ENCODE measurements at places on chromosomes 3 and 15.

GRCh38 chr3:178203165-178203564, 333.1 kb upstream of the KCNMB2 start:
- no peak for DNase-seq

GRCh38 chr15:62050115-62050514, 10.1 kb downstream of the VPS13C start:
- DNase-seq: no peak

DNA sequence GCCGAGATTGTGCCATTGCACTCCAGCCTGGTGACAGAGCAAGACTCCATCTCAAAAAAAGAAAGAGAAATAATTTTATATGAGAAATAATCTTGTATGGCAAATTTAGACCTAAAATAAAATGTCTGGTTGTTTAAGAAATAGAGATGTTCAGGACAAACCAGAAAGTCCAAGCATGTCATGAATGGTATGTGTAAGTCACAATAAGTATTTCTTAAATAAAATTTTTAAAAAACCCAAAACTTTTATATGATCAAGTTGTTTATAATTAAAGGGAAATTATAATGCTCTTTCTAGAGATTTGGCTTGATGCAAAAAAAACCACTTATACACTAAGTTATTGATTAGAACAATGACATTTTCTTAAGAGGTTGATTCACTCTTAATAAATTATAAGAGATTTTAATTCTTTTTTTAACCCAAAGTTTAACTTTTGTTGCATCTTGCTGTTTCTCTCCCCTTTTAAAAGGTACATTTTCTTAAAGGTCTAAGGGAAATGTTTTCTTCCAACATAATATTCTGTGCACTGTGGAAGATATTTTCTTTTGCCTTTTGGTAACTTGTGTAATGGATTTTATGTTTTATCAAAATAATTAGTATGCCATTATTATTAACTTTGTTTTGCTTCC, 105.7 kb downstream of the RTP4 start:
- DNase-seq: no peak

- DNase-seq: no peak
These were observed 89.9 kb downstream of the RBMS3 start for GRCh38 chr3:29370476-29371420.

DNA sequence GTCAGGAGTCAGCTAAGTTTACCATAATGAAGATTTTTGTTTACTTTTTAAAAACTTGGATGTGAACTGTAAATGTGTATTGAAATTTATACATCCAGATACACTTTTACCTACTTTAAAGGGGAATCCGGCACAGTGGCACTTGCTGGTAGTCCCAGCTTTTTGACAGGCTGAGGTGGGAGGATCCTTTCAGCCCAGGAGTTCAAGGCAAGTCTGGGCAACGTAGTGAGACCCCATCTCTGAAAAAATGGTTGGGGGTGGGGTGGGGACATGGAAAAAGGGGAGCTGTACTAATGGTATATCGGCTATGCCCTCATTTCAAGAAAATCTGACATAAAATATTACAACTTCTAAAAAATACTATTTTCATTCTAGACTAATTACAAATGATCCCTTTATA, 95.8 kb upstream of the CGNL1 start:
- no peak for DNase-seq

DNA sequence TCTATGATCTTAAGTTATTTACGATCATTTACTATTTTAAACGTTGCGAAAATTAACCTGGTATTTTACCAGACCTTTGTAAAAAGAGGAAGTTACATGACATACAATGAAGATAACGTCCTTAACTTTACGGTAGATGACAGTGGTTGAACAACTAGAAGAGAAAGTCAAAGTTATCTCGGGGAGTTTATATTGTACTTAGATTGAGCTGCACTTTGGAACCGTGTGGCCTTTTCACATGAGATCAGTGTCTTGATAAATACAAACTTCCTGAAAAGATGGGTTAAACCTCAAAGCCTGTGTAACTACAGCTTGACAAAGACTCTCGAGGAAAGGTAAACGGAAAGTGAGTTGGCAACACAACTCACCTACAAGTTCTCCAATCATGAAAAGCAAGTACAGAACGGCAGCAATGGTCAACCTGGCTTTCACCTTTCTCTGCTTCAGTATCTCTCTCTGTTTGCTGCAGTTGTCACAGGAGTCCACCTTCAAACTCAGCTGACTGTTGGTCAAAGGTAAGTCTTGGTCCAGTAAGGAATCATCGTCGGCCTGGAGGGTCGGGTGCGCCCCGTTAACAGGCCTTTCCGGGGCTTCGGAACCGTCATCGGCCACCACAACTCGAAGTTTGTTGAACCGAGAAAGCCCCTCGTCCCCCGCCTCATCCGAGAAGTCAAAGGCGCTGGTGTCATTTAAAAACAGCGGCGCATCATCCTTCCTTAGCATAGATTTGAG, 793 bp downstream of the SLC30A4 start:
- DNase-seq: no peak

- no peak for DNase-seq
These were observed 13.0 kb downstream of the C3orf18 start for GRCh38 chr3:50554553-50554952.

DNA sequence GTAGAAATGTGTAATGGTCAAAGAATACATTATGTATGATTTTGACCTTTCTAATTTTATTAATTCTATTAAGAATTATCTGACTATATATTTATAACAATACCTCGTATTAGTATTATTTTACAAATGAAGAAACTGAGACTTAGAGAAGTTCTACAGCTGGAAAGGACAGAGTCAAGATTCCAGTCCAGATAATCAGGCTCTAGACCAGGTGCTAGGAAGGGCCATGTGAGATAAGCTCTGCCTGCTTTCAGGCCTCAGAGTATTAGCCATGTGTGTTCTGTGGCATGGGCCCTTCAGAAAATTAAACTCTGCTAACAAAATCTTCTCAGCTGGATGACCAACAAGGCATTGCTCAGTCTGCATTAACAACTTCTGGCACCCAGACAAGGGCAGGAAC, 87.5 kb downstream of the CD200R1L start:
- DNase-seq: no peak

- no peak for DNase-seq
These were observed 262.6 kb downstream of the MECOM start for GRCh38 chr3:169400874-169401273.

DNA sequence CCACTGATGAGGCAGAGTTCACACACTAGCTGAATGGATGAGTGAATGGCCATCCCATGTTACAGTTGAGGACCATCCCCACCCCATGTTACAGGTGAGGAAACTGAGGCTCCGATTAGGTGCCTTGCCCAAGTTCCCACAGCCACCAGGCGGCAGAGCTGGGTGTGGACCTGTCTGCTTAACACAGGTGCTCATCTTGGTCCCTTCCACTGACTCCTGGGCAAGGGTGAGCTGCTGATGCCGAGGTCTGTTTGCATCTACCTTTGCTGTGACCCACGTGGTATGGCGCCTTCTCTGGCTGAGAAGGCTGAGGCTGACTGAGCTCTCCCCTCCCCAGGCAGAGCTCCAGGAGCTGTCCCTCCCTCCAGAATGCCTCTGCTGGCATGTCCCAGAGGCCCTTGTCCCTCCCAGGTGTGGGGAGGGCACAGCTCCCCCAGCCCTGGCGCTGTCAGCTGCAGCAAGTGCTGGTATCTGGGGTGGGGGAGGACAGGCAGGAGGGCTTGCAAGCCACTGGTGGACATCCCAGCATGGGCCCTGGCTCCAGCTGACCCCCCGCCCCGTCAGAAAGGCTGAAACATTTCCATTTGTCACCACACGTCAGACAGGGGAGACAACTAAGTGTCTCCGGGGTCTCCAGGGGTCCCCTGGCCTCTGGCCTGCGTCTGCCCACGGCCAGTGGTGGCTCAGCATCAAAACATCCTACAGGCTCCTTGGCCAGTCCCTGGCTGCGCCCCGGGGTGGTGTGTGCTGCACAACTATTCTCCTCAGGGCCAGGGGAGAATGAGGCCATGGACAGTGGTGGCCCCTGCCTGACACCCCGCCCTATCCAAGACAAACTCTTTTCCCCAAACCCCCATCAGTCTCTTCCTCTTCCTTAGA, 105.4 kb downstream of the ADCY5 start:
- DNase-seq: no peak

- DNase-seq: no peak
These were observed 43.7 kb upstream of the ATP2C1 start for GRCh38 chr3:130850044-130850797.

DNA sequence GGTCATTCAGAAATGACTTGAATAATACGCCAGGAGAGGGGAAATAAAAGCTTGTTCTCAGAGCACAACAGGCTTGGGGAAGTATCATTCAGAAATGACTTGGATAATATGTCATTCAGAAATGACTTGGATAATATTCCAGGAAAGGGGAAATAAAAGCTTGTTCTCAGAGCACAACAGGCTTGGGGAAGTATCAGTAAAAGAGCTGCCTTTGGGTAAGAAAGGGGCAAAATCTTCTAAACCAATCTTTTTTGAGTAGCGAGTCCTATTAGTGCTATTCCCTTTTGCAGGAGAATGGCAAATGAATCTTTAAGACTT, 20.9 kb downstream of the GABRR3 start:
- no peak for DNase-seq

DNA sequence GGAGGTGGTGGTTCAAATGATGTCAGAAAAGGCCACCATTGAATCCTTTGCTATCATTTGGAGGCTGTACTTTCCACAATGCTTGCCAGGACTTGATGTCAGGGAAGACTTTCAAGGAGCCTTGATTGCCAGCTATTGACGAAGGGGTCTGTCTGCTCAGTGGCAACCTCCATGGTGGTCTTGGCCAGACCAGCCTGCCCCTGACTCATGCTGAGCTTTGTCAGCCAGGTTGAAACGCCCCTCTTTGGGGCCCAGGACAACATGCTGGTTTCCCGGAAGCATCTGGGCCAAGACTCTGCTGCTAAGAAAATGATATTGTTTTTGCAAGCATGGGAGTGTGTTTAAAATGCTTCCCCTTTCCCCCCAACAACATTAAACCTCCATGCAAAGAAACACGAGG, 26.7 kb downstream of the CGNL1 start:
- no peak for DNase-seq

DNA sequence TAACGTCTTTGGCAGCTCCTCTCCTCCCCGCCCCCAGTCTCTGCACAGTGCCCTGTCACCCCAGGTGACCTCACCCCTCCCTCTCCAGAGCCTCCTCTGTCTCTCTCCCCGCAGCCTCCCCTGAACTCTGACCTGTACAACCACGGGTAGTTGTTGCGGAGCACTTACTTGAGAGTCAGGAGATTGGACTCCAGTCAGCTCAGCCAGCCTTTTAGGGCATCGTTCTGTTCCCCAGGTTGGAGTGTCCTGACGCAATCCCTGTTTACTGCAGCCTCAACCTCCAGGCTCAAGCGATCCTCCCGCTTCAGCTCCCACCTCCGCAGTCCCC, 177.7 kb downstream of the UACA start:
- DNase-seq: no peak

DNA sequence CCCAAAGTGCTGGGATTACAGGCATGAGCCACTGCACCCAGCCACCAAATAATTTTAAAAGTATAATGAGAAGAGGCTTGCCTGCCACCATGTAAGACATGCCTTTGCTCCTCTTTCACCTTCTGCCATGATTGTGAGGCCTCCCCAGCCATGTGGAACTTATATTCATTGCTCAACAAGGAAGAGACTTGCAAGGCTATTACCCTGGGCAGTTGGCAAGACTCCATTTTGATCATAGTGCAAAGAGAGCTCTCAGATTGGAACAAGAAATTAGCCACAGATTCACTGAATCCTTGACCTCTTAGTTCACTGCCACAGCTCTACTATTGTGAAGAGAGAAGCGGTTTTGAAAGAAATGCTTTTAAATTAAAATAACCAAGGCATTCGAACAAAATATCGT, 6.1 kb downstream of the SCAP start:
- DNase-seq: no peak

- DNase-seq: no peak
These were observed 959 bp downstream of the ZNF592 start for GRCh38 chr15:84749111-84749991.

DNA sequence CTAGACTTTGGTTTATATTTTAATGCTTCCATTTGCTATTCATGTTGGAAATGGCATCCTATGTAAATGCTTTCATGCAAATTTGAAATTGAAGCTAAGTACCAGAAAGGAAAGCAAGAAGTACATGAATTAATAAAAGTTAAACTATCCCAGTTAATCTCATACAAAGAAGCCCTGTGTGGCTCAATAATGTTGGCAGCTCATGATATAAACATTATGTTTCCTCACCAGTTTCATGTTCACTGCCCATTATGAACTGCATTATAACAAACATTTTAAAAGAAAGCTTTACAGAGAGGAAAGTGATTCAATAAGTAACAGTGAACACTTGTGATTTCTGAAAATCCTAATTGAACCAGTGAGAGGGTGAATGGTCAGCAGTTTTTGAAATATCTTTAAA, 62.9 kb upstream of the ROBO2 start:
- no peak for DNase-seq

DNA sequence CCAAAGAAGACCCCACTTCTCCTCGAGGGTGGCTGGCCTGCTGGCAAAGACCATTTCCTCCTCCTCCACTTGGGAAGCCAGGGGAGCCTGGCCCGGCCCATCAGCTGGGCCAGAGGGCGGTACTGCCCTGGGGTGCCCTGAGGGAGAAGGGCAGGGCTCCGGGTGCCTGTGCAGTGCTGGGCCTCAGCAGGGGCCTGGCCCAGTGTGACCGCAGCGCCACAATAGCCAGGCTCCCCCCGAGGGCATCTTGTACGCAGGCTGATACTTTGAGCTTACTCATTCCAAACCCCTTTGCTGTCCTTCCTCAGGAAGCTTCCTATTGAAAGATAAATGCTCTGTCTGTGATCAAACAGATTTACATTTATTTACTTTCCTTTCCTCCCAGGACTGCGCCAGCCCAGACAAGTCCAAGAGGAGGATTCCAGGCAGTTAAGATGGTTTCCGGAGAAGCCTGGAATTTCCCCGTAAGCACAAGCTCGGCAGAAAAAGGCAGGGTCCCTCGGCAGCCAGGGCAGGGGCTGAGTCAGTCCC, 240.1 kb downstream of the XXYLT1 start:
- DNase-seq: no peak

GRCh38 chr15:68433551-68433950, 1.6 kb upstream of the ITGA11 start:
- DNase-seq: no peak

- DNase-seq: no peak
These were observed 119.6 kb upstream of the EPHA3 start for GRCh38 chr3:88987776-88988175.

DNA sequence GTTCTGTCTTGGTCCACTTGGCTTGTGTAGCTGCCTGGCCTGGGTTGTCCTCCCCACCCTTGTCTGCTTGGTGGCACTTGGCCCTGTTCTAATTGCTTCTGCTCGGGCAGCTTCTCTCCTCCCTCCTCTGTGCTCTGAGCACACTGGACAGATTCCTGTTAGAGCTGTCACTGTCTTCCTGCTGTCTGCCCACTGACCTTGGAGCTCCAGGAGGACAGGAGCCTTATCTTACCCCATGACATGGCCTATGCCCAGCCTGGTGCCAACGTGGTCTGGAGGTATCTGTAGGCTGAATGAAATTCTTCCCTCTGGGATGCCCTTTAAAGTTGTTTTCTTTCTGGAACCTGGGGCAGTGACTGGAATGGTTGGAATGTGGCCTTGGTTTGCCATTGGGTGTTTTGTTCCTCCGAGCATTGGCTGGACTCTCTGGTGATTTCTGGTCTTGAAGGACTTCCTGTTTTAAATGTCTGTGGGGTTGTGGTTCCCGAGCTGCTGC, 94.1 kb downstream of the FAM43A start:
- no peak for DNase-seq

GRCh38 chr15:93311620-93312019, 222.6 kb upstream of the RGMA start:
- DNase-seq: no peak

GRCh38 chr3:126274735-126275619, 82.2 kb downstream of the KLF15 start:
- DNase-seq: no peak

All from iPS DF 6.9 (cell line).